ENCODE measurements at places on chromosomes 1 and 21.
A peak's percentile ranks its signal among the peaks of the same experiment; 100 is the strongest.

DNA sequence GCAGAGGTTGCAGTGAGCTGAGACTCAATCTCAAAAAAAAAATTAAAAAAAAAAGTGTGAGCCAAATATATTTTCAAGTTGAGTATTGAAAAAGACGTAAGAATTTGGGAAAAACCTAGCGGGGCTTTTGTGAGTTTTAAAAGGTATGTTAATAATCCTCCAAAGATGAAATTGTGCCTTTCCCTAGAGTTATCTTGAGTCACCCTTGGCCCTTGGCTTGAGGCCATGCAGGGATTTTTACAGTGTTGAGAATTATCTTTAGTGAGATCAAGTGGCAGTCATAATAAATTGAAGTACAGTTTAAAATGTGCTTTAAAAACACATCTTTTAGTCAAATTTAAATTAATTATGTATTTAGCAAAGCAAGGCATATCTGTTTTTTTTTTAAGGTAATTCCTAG, 32.7 kb downstream of the PPP2R5A start:
- DNase-seq, result no peak

GRCh38 chr1:43307458-43308158, 6.8 kb downstream of the TIE1 start:
- peak; percentile 46 for DNase-seq

DNA sequence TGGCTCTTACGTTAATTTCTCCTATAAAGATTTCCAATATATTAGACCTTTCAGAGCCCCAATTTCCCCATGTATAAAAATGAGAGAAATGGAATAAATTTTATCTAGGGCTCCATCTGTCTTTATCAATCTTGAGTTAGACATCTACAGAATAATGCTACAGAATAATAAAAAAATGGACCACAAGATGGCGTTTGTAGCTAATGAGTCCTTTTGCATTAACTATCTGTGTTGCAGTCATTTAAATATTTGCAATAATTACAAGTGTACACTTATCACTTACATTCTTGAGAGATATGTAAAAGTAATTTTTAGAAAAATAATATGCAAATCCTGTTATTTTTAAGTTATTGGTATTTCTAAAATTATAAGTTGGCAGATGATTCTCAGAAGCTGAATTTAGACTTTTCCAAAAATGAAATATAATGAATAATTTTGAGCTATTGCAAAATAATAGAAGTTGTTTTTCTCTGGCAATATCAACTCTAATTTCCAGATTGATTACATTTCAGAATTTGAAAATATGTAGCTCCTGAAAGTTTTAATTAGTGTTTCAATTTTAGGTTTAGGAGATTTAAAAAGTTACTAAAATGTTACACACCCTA, 87.7 kb downstream of the SNX7 start:
- no peak for DNase-seq

DNA sequence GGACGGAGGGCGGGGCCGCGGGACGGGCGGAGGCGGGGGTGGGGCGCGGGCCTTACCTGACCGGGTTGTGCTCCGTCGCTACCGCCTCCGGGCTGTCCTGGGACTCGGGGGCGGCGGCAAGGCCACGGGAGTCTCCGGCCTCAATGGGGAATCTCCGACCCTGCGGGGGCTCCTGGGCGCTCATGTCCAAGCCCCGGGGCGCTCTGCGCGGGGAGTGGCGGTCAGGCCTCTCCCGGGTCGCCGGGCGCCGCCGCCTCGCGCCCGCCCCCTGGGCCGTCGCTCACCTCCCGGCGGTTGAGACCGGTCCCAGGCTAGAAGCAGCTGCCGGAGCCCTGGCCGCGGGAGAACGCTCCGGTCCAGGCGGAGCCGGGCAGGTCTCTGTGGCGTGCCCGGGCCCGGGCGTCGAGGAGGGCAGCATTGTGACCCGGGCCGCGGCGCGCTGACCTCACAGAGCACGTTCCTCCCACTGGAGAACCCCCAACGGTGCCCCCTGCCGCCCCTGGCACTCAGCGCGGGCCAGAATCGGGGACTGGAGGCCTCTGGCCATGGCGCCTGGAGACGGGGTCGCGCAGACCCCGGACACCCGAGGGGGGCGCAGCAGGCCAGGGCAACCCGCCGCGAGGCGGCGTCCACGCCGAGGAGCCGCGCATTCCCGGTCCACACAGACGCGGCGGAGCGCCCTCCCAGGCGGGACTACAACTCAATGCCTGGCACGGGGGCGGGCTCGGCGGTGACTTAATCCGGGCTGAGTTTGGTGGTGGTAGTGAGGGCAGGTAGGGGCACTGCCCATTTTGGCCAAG, 411 bp downstream of the FAM229A start:
- peak; percentile 78 for DNase-seq

DNA sequence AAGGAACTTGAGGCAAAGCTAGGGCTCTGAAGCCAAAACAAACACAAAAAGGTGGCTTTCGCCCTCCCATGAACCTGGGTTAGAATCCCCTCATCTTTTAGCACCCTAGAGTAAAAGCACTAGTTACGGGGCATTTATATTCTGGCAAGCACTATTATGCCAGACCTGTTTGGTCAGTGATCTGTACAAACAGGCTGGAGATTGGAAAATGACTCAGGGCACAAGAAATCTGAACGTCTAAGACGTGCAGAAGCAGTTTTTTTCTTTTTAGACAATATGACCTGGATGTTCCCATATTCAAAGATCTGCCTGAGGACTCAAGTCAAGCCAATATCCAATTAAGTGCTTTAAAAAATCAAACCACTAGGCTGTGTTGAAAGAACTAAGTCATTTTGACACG, 3.0 kb downstream of the ZNF436 start:
- DNase-seq, result no peak

- no peak for DNase-seq
Observed at GRCh38 chr1:117540532-117540931, 65.3 kb upstream of the TENT5C start.

DNA sequence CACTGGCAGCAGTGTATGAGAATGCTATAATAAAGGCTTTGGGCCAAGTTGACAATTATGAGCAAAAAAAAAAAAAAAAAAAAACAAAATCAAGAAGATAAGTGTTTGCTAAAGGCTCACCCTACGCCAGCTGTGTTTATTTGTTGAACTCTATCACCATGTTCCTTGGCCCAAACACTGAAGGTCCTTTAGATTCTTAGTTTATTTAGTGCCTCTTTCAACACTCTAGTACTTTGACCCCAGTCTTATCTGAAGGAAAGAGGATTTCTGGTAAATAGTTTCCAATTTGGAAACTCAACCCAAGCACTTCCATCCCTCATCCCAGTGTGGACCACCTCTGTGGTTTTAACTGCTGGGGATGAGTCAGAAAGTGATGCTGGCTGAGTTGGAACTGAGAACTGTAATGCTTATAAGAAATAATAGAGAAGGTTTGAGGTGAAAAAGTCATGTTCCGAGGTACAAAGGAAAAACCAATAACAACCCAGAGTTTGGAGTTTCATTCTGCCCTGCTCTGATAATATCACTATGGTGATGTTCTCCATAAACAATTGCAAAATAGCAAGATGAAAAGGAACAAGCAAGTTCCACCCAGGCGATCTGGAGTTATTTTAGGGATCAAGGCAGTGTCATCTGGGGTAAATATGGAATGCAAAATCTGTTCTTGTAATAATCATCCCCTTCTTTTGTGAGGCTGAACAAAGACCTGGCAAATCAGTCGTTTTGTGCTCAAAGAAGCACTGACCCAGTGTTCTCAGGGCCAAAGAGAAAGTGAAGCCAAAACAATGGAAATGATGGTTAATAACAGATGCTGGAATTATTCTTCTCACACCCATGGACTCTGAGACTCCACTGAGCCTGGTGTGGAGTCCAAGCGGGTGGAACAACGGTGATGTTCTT, 19.7 kb upstream of the CAPZB start:
- DNase-seq, result no peak

- DNase-seq, result peak; percentile 76
Observed at GRCh38 chr1:18597160-18598042, 33.2 kb upstream of the PAX7 start.

DNA sequence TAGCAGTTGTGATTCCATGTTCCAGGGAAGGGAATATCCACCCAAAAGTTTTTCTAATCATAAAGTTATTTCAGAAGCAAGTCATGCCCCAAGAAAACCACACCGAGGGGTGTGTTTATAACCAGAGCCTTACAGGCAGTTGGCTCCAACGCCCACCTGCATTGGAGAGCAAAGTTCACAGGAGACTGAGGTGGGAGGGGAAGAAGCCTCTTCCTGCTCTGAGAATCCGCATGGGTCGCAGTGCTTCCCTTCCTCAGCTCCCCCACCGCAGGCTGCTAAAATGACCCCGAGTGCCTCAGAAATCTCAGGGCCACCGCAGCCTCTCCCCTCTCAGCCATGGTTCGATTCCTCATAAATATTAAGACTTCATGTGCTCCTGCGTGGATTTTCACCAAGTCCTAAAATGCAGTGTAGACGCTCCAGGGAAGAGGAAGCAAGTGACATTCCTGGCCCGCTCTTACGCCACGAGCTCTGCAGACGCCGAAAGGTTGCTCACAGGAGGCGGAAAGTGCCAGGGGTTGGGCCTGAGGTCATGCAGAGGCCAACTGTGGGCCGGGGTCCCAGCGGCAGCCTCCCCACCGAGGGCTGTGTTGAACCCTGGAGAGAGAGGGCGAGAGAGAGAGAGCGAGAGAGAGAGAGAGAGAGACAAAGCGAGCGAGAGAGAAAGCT, 13.4 kb upstream of the SPSB1 start:
- DNase-seq, result no peak

Measured in upper lobe of right lung (tissue), 1 donor.